ENCODE measurements at places on chromosomes 16 and 17.

DNA sequence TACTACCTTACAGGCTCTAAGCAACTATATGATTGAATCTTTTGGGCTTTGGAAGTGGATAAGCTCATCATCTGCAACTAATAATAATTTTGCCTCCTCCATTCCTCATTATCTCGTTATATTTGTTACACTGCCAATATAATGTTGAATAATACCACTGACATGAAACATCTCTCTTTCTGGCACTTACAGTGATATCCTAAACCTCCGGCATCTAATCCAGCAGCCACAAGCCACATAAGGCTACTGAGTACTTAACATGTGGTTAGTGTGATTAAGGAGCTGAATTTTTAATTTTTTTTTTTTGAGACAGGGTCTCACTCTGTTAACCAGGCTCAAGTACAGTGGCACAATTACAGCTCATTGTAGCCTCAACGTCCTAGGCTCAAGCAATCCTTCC lies 9.6 kb downstream of the CDC42EP4 start:
- DNase-seq: no peak

- no peak for DNase-seq
Measured at GRCh38 chr16:9798952-9799580, 383.2 kb downstream of the GRIN2A start.

DNA sequence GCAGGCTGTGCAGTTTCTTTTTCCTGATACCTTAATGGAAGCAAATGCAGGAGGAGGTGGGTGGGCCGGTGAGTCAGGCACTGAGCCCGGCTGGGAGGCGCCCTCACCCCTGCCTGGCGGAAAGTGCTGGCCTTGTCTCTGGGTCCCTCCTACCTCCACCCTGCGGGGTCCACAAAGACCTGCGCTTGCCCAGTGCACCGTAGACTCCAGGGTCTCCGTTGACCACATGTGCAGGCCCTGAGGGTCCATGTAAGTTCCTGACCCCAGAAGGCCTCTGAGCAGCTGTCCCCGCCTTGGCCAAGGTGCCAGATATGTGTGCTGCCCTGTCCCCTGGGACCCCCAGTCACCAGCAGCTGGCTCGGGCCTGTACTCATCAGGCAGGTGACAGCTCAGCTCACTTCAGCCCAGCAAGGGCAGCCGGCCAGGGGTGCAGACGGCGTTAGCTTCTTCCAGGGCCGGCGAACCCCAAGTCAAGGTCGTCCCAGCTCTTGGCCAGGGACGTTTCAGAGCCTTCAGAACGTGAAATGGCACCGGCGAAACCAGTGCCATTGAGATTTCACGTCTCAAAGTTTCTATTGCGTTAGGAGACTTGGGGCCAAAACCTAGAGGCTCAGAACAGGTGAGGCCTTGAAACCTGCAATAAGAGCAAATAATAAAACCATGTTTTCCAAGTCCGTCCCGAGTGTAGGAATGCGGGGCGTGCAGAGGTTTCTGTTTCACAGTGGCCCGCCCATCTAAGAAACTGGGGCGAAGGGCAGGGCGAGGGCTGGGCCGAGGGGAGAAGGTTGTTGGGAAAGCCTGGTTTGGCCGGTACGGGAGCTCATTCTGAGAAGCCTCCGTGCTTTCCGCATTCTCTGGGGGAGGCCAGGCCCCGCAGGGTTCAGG lies 12.1 kb downstream of the METRNL start:
- no peak for DNase-seq

- no peak for DNase-seq
Measured at GRCh38 chr16:23499801-23500200, 10.5 kb downstream of the GGA2 start.

DNA sequence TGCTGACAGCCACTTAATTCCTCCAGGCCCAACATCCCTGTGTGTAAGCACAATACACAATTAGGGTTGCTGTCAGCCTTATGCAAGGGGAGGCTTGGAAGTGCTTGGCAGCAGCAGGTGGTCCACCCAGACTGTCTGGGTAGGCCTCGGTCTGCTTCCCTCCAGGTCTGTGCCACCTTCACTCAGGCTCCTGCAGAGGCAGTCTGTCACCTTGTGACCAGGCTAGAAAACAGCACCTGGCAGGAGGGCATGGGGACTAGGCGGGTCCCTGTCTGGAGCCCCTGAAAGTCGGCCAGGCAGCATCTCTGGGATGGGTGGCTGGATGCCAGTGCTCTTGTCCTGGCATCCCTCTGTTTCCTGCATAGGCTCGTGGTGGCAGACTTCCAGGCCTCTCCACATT lies 578.1 kb downstream of the KCNJ18 start:
- DNase-seq: no peak

DNA sequence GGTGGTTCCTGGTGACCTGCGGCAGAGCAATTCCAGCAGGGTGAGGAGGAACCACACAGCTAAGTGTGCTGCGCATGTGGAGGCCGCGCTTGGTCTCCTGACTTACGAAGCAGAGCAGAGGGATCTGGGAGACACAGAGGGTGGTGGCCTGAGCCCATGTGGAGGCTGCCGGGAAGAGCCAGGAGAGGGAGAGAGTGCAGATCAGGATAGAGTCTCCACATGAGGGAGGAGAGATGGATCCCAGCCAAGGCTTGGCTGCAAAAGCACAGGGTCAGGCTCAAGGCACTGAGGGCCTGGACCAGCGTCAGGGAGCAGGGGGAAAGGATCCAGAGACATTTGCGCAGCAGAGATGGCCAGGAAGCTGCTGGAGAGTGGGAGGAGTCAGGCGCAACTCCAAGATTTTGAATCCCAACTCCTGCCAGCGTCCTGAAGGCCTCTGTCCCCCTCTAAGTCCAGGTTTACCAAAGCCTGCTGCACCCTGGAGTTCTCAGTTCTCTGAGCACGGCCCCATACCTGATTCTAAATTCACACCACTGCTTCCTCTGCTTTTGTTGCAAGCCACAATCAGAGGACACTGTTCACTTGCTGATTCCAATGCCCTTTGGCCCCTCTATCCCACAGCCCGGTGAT lies 11.3 kb upstream of the MLLT6 start:
- peak; percentile 64 for DNase-seq

DNA sequence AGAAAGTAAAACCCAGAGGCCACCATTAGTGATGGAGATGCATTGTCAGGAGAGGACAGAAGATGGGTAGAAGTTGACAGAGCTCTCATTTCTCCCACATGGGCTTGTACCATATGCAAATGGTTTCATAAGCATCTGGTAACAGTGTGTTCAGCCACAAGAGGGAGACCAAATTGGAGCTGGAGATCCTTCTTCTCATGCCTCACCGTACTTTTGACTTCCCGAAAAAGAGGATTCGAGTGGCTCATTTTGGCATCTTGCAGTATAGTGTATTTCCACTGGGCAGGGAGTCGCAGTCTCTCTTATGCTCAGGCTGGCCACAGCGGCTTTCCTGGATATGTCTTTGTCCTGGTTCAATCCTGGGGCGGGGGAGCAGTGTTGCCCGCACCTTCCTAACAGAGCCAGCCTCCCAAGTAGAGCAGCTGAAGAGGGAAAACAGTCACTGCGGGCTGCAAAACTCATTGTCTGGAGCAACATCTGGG lies 23.8 kb downstream of the TBC1D3B start:
- no peak for DNase-seq

DNA sequence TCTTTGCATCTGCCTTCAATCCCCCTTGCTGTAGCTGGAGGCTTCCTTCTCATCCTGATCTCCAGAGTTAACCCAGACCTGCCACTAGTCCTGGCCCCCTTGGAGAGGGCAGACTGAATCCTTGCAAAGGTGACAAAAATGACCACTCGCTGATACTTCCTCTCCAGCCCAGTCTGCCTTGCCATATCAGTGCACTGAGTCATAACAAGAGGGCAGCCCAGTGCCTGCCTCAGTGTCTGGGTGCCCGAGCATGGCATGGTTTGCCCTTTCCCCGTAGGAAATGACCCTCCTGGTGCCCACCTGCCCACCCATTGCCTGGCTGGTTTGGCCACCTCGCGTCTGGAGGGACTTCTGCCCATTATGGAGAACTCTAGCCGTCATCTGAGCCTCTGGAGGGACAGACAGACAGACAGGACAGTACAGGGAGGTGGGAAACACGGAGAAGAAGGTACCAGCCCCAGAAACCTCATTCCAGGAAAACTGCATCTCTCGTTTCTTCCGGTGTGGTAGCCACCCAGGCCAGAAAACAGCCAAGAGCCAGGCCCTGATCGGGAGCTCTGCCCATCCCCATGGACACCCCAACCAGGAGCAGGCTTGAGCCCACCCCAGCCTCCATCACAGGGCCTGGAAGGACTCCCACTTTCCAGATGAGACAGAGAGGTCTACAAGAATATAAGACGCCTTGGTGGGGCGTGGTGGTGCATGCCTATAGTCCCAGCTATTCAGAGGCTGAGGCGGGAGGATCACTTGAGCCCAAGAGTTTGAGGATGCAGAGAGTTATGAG lies 71.5 kb downstream of the SCNN1B start:
- no peak for DNase-seq

DNA sequence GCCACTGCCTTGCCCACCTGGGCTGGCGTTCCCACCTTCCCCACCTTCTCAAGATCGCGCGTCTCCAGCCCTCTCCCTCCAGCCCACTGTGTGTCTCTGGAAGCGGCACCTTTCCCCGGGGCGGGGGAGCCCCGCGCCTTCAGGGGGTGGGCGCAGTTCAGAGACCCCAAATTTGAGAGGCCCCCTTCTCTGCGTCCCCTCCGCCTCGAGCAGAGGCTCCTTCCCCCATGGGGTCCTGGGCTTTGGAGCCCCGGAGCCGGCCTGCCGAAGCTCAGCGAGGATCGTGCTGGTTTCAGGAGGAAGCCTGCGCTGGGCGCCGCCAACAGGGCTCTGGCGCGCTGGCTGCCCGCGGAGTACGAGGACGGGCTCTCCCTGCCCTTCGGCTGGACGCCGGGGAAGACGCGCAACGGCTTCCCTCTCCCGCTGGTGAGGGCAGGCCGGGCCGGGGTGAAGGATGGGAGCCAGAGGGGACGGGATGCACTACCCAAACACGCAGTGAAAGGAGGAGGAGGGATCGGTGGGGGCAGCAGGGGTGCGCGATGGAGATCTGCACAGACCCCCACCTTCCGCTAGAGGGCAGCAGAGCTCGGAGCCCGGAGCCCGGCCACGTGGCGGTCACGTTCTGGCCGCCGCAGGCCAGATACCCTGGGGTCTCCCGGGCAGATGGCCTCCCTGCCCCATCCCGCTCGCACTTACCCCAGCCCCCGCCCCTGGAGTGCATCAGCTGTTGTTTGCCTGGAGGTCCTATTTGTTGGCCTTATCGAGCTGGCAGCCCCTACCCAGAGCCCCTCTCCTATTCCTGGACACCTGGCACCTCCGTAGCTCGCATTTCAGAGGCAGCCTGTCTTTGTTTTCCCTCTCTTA lies 11.1 kb downstream of the LPO start:
- DNase-seq: peak; percentile 66

GRCh38 chr17:10622617-10623485 lies 34.3 kb downstream of the MYH3 start:
- no peak for DNase-seq

DNA sequence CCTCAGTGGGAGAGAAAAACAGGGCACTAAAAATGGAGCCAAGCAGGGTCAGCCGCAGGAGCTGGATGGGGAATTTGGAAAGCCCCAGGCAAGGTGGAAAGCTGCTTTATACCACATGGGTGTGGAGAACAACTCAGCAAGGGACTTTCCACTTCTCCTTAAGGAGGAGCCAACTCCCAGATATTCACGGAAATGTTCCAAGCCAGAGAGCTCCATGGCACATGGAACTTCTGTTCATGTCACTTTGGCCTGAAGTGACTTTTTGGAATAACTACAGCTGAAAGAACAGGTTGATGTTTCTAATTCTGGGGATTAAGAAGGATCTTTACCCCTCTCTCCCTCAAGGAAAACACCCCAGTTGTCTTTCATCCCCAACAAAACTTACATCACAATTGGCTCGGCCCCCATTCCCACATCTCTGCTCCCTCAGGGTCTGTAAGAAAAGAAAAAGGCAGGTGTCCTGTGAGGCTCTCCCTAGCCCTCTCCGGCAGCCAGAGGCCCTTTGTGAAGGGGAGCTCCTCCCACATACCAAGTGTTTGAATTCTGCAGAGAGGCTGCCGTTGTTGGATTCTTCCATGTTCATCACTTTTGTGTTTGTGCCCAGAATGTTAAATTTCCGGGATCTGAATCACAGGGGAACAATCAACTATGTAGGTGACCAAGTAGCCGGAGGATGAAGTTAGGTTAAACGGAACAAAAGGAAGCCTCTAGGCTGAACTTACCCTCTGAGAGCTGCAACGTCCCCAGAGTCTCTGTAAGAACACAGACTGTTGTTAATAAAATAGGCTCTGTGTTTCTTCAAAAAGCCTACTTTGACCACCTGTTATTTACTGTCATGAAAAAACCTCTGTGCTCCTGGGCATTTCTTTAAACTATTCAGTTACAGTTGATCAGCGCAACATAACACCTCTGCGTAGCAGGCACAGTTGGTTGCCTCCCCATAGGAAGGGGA lies 41.0 kb downstream of the STAT5A start:
- no peak for DNase-seq

GRCh38 chr17:82815354-82815753 lies 24.5 kb downstream of the ZNF750 start:
- no peak for DNase-seq

- no peak for DNase-seq
Measured at GRCh38 chr17:58283674-58284612, 3.2 kb upstream of the MPO start.

DNA sequence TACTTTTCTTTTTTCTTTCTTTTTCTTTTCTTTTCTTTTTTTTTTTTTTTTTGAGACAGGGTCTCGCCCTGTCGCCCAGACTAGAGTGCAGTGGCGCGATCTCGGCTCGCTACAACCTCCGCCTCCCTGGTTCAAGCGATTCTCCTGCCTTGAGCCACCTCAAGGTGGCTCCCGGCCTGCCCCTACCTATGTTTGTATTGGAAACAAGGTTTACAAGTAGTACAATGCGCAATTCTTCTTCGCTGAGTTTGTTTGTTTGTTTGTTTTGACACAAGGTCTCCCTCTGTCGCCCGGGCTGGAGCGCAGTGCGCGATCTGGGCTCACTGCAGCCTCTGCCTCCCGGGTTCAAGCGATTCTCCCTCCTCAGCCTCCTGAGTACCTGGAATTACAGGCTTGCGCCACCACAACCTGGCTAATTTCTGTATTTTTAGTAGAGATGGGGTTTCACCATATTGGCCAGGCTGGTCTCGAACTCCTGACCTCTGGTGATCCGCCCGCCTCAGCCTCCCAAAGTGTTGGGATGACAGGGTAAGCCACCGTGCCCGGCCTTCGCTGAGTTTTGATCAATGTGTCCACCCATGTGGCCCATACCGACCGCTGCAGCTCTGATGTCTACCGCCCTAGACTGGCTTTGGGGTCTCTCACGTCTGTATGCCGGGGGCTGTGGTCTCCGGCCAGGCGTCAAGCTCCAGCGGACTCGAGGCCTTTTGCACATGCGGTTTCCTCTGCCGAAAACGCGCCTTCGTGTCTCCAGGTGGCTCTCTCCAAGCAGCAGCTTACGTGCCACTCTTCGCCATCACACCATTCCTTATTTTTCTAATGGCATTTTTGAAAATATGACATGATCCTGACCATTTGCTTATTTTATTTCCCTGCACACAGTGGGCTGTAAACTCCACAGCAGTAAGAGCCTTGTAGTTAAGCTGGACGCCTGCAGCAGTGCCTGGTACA lies 1.1 kb upstream of the YBX2 start:
- no peak for DNase-seq

Measured in substantia nigra (tissue), 51 donors.